ENCODE measurements at places on chromosomes 16 and 17.

GRCh38 chr17:50052822-50053653 lies 2.9 kb upstream of the ITGA3 start:
- no peak for DNase-seq

DNA sequence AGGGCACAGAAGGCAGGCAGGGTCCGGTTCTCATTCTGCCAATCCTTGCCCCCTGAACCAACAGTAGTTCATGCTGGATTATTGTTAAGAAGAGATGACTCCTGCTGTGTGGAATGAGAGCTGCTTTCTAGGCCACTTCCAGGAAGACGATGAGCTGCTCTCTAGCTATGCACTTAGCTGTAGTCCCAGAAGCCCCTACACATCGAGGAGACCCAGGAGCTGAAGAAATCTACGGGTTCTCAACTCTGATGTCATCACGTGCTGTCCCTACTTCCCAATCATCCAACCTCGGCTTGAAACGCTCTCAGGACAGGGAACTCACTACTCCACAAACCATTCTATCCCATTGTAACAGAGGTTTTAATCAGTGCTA lies 29.0 kb upstream of the EMP2 start:
- DNase-seq = no peak

DNA sequence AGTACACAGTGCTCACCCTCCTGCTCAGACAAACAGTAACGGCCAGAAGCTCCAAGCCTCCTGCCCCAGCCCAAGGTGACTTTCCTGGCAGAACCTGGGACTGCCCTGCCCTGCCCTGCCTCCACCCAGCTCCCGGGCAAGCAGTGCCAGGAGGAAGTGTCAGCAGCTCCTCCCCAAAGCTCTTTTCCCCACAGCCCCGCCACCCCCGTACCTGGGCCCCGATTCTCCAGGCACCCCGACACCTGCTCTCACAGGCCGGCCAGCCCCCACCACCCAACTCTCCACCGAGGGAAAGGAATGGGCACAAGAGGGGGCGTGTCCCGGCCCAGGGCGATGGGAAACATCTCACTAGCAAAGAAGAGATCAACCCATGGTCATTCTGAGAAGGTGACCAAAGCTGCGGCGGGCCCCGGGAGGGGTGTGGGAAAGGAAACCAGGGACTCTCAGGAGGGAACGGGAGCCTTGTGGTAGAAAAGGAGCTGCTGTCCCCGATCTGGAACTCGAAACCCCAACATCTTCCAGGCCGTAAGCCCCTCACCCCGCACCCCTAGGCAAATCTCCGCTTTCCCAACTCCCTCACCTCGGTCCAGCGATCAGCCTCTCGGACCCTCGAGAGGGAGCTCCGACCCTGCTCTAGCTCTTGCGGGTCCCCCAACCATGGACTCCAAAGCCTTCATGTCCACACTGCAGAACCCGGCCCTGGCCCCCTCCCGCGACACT lies 1.2 kb downstream of the BCAR1 start:
- DNase-seq = peak; percentile 50

GRCh38 chr16:79188115-79188738 lies 412.3 kb downstream of the MAF start:
- peak; percentile 26 for DNase-seq

DNA sequence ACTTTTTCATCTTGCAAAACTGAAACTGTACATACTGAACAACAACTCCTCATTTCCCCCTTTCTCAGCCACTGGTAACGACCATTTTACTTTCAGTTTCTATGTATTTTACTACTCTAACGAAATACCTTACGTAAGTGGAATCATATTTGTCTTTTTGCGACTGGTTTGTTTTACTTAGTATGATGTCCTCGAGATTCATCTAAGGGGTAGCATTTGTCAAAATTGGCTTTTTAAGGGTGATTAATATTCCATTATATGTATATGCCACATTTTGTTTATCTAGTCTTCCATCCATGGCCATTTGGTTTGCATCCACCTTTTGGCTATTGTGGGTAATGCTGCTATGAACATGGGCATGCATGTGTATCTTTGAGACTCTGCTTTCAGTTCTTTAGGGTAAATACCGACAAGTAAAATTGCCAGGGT lies 10.4 kb downstream of the KPNB1 start:
- peak; percentile 71 for DNase-seq

GRCh38 chr16:88103581-88104188 lies 152.5 kb downstream of the BANP start:
- DNase-seq = no peak

DNA sequence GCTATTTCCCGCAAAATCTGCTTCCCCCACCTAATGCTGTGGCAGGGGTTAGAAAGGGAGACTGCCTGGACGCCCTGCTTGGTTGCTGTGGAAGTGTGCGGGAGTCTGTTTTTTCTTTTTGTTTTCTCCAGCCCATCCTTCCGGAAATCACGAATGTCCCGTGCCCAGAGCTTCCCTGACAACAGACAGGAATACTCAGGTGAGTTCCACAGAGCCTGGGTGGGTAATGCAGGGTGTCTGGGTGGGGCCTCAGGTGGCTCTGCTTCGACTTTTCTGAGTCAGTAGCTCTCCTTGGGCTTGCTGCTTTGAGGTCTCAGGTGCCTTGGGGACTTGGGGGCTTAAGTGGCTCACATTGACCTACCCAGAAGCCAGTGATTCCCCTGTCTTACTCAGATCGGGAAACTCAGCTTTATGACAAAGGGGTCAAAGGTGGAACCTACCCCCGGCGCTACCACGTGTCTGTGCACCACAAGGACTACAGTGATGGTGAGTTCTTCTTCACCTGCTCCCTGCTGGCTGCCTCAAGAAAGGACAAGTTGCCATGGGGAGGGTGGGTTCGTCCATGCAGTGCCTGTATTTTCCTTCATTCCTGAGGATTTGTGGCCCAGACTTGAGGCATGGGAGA lies 11.4 kb downstream of the LIMD2 start:
- no peak for DNase-seq

- no peak for DNase-seq
Observed at GRCh38 chr17:27974531-27975145, 67.8 kb upstream of the NLK start.

GRCh38 chr16:15452246-15452855 lies 18.0 kb downstream of the BMERB1 start:
- DNase-seq = peak; percentile 60

- DNase-seq = no peak
Observed at GRCh38 chr17:13825526-13826040, 223.9 kb upstream of the HS3ST3A1 start.

- DNase-seq = peak; percentile 57
Observed at GRCh38 chr17:44115585-44116415, 7.6 kb downstream of the HDAC5 start.

- peak; percentile 55 for DNase-seq
Observed at GRCh38 chr17:64060331-64060730, 39.9 kb upstream of the ICAM2 start.

DNA sequence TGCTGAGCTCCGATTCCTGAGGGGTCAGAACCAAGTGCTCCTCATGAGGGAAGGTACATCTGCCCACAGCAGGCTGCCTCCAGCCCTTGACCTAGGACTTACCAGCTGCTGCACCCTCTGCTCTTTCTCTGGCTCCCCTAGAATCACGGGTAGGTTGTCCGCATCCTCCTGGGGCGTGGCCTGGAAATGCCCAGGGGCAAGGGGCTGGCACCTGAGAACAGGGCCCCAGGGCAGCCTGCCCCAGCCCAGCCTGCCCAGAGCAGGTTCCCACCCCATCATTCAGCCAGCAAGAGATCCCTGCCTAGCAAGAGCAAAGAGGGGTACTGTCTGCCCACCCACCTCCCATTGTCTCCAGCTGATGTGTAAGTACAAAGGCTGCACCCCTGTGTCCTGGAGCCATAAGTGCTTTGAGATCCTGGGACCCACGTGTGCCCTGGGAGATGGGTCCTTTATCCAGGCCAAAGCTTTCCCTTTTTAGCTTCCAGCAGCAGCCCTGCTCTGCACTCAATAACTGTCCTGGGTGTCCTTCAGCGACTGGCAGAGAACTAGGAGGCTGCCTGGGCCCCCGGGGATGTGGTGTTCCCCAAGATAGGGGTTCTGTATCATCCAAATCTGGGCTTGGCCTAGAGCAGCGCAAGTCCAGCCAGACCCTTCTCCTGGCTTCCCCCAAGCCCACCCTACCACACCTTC lies 5.1 kb downstream of the TSPOAP1 start:
- DNase-seq = no peak

DNA sequence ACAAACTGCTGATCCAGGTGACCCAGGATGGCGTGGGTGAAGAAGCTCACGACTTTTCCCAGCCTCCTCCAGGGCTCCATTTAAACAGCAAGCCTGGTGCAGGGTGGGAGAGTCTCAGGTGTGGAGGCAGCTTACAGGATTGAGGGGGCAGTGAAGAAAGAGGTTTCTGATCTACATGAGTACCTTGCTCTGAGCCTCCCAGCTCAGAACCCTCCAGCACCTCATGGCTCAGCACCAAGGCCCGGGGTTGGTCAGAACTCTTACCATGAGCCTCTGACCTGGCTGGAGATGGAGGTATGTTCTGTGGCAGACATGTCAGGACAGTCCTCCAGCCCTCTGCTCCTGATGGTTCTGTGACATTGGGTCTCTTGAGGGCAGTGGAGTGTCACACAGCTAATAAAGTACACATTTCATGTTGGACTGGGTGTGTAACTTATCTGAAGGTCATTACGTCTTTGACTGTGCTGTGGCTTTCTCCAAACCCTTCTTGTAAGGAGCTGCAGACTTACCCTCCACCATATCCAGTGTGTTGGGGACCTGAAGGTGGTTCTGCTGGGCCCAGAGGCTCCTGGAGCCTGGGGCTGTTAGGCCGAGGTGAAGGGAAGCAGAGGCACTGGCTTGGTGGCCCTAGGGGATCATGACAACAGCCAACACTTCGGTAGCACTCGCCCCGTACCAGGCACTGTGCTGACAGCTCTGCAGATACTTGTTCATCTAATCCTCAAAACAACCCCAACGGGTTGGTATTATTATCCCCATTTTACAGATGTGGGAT lies 3.8 kb upstream of the DCAF7 start:
- no peak for DNase-seq

DNA sequence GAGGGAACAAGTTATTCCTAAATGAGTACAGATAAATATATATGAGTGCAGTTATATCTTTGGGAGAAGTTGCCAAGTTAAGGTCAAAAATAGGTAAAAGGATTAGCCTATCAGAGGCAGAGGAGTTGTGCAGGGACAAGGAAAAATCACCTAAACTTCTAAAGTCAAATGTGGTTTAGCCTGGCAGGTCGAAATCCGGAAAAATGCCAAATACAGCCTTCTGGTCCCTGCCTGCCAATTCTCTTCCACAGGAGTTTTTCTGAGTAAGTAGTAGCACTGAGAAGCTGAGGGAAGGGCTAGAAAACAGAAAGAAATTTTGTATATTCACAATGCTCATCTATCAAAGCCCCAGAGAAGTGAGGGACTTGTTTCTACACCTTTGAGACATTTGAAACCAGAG lies 17.6 kb upstream of the CES5A start:
- DNase-seq = no peak

- no peak for DNase-seq
Observed at GRCh38 chr17:28940675-28941074, 10.6 kb downstream of the PHF12 start.

GRCh38 chr16:3656491-3657468 lies 2.3 kb downstream of the DNASE1 start:
- no peak for DNase-seq

GRCh38 chr17:45235416-45236281 lies 14.0 kb downstream of the FMNL1 start:
- DNase-seq = peak; percentile 89

GRCh38 chr17:40945414-40945813 lies 8.0 kb upstream of the KRT23 start:
- no peak for DNase-seq

DNA sequence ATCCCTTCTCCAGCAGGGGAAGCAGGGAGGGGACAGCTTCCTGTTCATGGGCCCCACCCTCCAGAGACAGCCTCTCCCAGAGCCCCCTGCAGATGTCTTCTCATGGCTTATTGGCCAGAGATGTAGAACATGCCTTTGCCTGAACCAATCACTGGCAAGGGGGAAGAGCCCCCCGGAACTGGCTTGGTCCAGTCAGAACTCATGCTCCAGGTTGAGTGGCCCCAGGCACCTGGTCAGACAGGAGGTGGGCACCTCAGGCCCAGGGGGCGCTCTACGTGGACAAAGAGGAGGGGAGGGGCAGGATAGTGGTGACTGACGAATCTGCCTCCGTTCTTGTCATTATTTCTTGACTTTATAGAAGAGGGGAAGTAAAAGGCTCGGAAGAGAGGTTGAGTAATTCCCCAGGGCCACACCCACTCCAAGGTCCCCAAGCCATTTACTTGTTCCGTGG lies 23.6 kb downstream of the RAB11FIP4 start:
- DNase-seq = peak; percentile 84

GRCh38 chr16:49273771-49274170 lies 7.9 kb downstream of the CBLN1 start:
- no peak for DNase-seq

- peak; percentile 7 for DNase-seq
Observed at GRCh38 chr16:53991754-53992378, 287.9 kb downstream of the FTO start.

- DNase-seq = no peak
Observed at GRCh38 chr17:76079956-76080767, 1.2 kb downstream of the ZACN start.

GRCh38 chr17:332558-333322 lies 19.9 kb downstream of the RPH3AL start:
- DNase-seq = peak; percentile 55

DNA sequence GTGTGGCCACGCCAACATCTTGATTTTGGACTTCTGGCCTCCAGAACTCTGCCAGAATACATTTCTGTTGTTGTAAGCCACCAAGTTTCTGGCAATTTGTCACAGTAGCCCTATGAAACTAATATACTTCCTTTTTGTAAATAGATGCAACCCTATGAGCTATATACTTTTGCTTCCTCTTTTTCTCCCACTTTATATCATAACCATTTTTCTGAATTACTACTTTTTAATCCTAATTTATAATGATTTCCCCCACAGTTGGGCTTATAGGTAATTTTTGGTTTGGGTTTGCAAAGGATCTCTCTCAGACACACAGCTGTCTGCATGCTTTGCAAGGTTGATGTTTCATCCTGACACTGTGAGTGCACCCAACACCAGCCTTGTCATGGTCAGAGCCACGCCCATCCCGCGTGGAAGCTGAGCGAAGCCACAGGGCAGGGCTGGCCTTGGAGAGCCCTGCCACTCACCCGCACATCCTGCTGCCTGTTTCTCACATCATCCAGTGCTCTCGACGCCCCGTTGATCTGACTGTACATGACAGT lies 5.8 kb downstream of the TRIM25 start:
- peak; percentile 93 for DNase-seq

DNA sequence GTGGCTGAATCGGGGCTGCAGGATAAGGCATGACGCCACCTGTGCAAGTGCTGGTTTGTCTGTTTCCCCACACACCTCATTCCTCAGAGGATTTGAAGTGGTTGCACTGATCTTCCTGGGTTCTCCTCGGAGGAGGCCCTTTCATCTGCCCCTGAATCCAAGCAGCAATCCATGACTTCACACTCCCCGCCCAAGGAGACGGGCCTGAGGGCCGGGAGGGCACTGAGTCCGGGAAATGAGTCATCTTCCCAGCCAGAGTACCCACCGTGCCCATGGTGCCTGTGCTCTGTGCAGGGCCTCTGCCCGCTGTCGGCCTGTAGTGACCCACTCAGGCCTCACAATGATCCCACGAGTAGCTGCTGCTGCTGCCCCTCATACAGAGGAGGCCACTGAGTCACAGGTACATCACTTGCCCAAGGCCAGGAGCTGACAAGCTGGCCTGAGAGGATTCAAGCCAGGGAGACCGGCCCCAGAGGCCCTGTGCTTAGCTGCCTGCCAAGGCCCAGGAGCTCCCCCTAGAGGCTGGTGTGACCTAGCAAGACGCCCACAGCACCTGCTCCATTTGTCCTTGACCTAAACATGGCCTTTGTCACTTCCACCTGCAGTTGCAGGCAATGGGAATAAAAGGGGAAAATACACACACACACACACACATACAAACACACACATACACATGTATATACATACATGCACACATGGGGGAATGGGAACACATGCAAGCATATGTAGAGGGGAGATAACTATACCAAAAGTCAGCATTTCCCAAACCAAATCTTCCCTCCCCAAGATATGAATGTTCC lies 240.0 kb downstream of the C16orf95 start:
- peak; percentile 84 for DNase-seq
